ENCODE measurements at places on chromosomes 2 and 18. TPM values are rescaled to one million over a fixed set of nuclear protein-coding genes. Genes with fewer than 3 reads are reported as not detected.
A peak's percentile ranks its signal among the peaks of the same experiment; 100 is the strongest.

Gene TMSB10
- total RNA-seq = 8,135 TPM

GRCh38 chr18:54086046-54086802, 138.2 kb downstream of the MBD2 start:
- no peak for DNase-seq

DNA sequence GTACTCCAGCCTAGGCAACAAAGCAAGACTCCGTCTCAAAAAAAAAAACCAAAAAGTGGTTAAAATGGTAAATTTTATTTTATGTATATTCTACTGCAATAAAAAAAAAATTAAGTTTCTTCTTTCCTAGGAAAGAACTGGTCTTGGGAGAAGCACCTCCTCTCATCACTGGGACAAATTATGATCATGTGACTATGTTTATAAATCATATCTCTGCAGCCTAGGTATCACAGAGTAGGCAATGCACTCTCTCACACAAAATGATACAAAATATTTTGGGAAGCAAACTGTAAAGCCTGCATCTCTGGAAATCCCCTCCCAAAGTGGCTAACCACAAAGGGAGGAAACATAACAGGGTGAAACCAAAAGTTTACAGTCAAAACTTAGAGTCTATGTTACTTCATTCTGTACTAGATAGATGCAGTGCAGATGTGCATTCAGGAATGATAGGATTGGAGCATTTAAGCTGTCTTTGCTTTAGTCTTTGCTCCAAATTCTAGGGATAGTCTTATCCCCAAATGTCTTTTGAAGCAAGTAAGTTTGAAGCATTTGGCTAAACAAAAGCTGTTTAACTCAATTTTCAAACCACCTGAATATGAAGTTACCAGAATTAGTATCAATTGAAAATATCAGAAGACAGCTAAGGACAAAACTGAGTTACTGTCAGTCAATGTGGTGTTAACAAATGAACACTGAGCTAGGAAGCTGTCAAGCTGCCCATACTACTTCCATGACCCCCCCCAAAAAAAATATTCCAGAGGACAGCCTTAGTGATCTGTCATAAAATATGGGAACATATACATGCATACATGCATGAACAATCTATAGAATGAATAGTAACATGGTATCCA, 21.1 kb upstream of the MALT1 start:
- DNase-seq = no peak

- DNase-seq = no peak
Measured at GRCh38 chr2:181784556-181784955, 104.2 kb upstream of the NEUROD1 start.

GRCh38 chr2:44736270-44736942, 205.1 kb upstream of the SIX3 start:
- no peak for DNase-seq

Gene LRRTM4
- total RNA-seq = not detected

Gene CIB4
- not detected for total RNA-seq

GRCh38 chr2:171521361-171522051, 768 bp upstream of the CYBRD1 start:
- no peak for DNase-seq

DNA sequence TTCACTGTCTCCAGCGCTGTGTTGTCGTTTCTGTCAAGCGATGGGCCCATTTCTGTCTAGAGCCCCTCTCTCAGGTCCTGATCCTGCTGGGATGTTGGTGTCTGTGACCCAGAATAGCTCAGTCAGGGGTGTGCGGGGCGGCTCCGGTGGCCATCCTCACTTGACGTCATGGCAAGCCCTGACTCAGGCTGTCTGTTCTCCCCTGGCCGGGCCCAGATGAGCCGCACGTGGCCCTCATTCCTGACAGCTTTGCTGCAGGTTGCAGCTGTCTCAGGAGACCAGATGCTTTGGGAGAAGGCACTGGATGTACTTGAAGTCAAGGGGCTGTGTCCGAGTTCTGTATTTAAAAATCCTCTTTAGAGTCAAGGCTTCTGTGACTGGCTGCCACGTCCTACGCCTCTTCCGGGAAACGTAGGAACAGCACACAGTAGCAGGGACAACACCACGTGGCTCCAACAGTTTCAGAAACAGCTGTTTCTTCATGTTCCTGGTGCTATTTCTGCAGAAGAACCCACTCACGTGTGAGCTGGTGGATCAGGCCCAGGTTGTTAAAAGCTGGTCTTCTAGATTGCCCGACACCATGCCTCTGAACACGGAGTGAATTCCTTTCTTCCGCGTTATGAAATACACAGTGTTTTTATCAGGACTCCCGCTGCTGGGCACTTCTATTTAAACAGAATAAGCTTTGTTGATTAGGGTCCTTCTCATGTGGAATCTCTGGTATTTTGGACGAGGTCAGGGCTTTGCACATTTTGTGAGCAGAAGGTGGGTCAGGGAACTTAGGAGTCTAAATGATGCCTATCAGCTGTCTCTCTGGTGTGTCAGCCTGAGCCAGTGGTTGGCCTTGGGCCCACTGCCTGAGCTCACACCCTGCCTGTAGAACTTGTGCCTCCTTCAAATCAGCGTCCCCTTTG, 28.3 kb upstream of the NTSR2 start:
- no peak for DNase-seq

GRCh38 chr2:62475172-62476011, 30.6 kb downstream of the TMEM17 start:
- DNase-seq = peak; percentile 36

Gene DSEL
- total RNA-seq = 11.5 TPM

- no peak for DNase-seq
Measured at GRCh38 chr18:6646801-6647200, 82.7 kb upstream of the ARHGAP28 start.

- no peak for DNase-seq
Measured at GRCh38 chr2:222861411-222862105, 722 bp downstream of the ACSL3 start.

DNA sequence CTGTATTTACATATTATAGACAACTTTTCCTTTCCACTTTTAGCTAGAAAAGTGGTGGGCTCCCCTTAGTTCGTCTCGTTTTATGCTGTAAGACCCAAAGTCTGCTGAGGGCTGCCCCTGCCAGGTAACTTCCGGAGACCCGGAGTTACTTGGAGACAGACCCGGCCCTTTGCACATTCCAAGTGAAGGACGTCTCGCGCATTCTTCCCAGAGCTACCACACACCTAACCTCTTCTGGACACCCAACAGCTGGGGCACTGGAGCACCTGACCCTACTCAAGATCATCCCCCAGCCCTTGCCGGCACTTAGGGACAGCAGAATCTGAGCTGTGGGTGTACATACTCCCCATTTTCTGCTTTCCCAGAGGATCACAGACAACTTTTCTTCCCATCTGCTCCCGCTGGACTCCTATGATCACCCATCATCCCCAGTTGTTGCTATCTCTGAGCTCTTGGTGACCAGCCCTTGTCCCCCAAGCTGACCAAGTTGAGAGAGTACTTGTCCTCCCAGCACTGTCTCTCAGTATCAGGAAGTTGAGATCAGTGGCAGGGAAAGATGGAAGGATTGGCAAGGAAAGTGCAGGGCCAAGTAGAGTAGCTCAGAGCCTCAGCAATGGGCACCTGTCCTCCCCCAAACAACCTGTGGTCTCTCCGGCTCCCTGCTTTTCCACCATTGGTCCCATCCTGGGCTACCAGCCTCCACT, 8.4 kb upstream of the SATB2 start:
- DNase-seq = no peak

Gene CRYBA2
- not detected for total RNA-seq

- DNase-seq = no peak
Measured at GRCh38 chr2:60936757-60937156, 55.4 kb downstream of the REL start.
